AG08396 (cell line): ENCODE measurements at places on chromosomes 4 and X.

DNA sequence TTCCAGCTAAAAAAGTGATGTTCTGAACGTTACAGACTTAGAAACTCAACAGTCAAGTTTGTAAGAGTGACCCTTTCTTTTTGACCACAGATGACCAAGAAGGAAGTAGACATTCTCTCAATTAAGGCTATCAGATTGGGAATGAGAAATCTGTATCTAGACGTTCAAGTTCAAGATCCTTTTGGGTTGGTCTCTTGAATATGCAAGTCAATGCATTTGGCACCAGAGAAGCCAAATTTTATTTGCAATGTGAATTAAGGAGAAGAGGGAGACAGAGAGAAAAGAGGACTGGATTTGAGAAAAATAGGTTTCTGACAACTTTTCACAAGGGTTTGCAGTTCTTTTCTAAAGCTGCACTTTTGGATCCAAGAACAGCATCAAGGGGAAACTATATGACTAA, 17.5 kb upstream of the SULT1E1 start:
- no peak for DNase-seq

DNA sequence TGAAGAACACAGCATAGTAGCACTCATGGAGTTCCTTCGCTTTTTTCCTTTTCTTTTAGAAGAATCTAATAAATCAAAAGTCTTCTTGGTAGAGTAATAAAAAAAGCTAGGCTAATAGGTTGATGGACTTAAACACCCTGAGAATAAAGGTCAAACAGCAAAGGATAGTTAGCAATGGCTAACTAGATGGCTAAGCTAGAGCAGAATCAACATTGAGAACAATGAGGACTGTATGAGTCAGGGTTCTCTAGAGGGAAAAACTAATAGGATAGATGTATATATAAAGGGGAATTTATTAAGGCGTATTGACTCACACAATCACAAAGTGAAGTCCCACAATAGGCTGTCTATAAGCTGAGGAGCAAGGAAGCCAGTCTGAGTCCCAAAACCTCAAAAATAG, 550.9 kb downstream of the GLUD2 start:
- DNase-seq = no peak

GRCh38 chr4:144985531-144985930, 112.5 kb downstream of the ANAPC10 start:
- no peak for DNase-seq

- DNase-seq = no peak
Observed at GRCh38 chr4:137956256-137956655, 285.9 kb downstream of the SLC7A11 start.

- DNase-seq = no peak
Observed at GRCh38 chrX:15985937-15986336, 131.3 kb upstream of the AP1S2 start.

GRCh38 chrX:6383917-6384316, 151.0 kb downstream of the VCX3A start:
- DNase-seq = no peak

DNA sequence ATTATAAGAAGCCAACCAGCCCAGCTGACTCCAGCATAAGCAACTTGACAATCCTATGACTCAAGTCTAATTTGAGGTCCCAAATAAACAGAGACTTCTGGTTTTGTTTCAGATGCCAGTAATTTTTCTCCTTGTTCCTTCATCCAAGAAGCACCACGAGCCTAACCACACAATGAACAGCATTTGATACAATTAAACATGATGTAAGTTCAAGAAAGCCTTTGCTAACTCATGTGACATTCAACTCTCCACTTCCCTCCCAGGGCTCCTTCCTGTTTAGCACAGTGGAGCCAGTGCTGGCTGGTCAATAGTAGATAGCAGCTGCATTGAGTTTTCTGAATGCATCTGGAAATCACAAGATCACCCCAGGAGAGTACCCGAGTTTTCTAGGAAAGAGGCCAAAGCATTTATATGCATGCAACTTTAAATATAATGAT, 206.3 kb downstream of the ARHGAP24 start:
- peak; percentile 45 for DNase-seq

- DNase-seq = no peak
Observed at GRCh38 chrX:10101269-10101668, 55.5 kb upstream of the CLCN4 start.

- DNase-seq = no peak
Observed at GRCh38 chr4:117284736-117285135, 199.4 kb upstream of the TRAM1L1 start.
